Dermis lymphatic vessel endothelial cell (primary cell): ENCODE measurements at places on chromosomes 6 and 20. TPM values are rescaled to one million over a fixed set of nuclear protein-coding genes. Genes with fewer than 3 reads are reported as not detected.

Gene EHMT2
- total RNA-seq = 24.9 and 29.6 TPM in 2 replicates

Gene ADGRB3
- not detected in 2 replicates for total RNA-seq

Gene BHLHE23
- total RNA-seq = not detected in 2 replicates

Gene ECT2L
- total RNA-seq = under 0.01 TPM in 1 of 2 replicates, not detected in the other

Gene AARS2
- total RNA-seq = 7.0 and 10.6 TPM in 2 replicates

Gene METTL24
- not detected in 2 replicates for total RNA-seq

Gene TRIM15
- not detected in 2 replicates for total RNA-seq

Gene YWHAB
- total RNA-seq = 95.7 and 136 TPM in 2 replicates

Gene GRM1
- total RNA-seq = under 0.01 and 0.09 TPM in 2 replicates

Gene ENPP1
- 0.43 and 0.54 TPM in 2 replicates for total RNA-seq

Gene PDYN
- not detected in 2 replicates for total RNA-seq

Gene GLP1R
- total RNA-seq = not detected in 2 replicates

Gene PRICKLE4
- 6.3 and 6.9 TPM in 2 replicates for total RNA-seq

Gene TREM1
- not detected in 2 replicates for total RNA-seq

Gene WFDC12
- not detected in 2 replicates for total RNA-seq

Gene VGLL2
- total RNA-seq = not detected in 2 replicates

Gene LHFPL5
- total RNA-seq = not detected in 2 replicates

Gene UBE2J1
- total RNA-seq = 58.8 and 70.0 TPM in 2 replicates

Gene ENPP4
- under 0.01 and 0.26 TPM in 2 replicates for total RNA-seq

Gene ZC2HC1B
- not detected in 2 replicates for total RNA-seq

Gene BACH2
- total RNA-seq = 2.9 and 3.2 TPM in 2 replicates

Gene OR2J3
- total RNA-seq = not detected in 2 replicates

Gene MAFB
- 3.0 and 4.7 TPM in 2 replicates for total RNA-seq

Gene RSPO3
- not detected in 2 replicates for total RNA-seq

Gene C6orf52
- total RNA-seq = 0.26 TPM in 1 of 2 replicates, not detected in the other

Gene LY86
- total RNA-seq = not detected in 2 replicates

Gene ZNF334
- total RNA-seq = 0.22 and 0.34 TPM in 2 replicates
